ENCODE measurements at places on chromosomes 1 and 21. TPM values are rescaled to one million over a fixed set of nuclear protein-coding genes. Genes with fewer than 3 reads are reported as not detected.

DNA sequence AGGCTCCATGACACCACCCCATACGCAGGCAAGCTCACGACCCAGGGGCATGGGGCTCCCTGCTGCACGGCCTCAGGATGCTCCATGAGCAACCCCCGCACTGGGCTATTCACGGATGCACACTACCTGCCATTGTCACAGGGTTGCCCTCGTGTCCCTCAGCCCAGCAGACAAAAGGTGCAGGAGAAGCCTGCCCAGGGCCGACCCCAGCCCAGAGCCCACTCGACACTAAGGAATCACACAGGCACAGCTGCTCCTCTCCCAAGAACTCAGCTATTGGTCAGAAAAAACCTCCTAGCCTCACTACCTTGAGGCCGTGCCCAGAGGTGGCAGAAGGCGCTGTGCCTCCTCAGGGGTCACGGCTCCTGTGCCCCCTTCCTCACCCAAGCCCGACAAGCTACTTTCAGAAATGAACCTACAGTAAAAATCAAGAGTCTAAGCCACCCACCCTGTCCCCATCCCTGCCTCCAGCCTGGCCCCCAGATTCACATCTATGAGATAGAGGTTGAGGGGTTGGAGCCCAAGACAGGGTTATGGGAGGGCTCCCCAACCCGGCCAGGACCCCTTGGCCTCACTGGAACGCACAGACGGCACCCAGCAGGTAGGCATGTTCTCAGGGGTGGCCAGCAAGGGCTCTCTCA, 6.4 kb upstream of the SPATC1L start:
- no peak for DNase-seq

DNA sequence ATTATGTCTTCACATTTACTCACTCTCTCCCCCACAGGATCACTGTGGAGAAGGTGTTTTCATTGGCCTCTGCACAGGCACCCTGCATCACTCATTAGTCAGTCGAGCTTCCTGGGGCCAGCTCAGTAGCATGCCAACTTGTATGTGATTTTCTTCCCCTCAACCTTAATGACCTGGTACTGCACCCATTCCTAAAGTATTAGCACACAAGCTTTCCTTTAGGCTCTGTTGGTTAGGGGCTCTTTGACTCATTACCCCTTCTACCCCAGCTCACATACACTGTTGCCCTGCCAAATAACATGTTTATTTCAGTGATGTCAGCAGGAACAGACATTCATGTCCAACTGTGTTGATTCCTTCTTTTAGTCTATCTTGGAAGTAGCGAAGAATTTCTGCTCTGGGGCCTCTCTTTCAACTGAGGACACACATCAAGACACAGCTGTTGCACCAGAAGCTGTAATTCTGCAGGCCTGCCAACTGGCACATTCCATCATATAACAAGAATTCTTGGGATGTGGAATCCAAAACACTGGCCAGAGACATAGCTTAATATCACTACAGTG, 603.5 kb upstream of the ADAMTS5 start:
- DNase-seq = peak; percentile 91

- no peak for DNase-seq
Measured at GRCh38 chr1:72954943-72955342, 672.6 kb upstream of the NEGR1 start.

- peak; percentile 64 for DNase-seq
Measured at GRCh38 chr1:64186138-64186897, 17.1 kb upstream of the UBE2U start.

- DNase-seq = peak; percentile 62
Measured at GRCh38 chr1:229227298-229227919, 43.5 kb upstream of the RAB4A start.

GRCh38 chr1:177119311-177119710, 45.2 kb downstream of the ASTN1 start:
- no peak for DNase-seq

Gene NBPF4
- not detected for total RNA-seq

Gene ASTN1
- total RNA-seq = 4.1 TPM

Gene CGN
- total RNA-seq = 0.61 TPM
